ENCODE measurements at places on chromosomes 16 and 17.

- no peak for DNase-seq
These were observed 14.7 kb downstream of the LRRC75A start for GRCh38 chr17:16477255-16477654.

- DNase-seq = no peak
These were observed 12.4 kb upstream of the SUPT4H1 start for GRCh38 chr17:58364270-58364942.

DNA sequence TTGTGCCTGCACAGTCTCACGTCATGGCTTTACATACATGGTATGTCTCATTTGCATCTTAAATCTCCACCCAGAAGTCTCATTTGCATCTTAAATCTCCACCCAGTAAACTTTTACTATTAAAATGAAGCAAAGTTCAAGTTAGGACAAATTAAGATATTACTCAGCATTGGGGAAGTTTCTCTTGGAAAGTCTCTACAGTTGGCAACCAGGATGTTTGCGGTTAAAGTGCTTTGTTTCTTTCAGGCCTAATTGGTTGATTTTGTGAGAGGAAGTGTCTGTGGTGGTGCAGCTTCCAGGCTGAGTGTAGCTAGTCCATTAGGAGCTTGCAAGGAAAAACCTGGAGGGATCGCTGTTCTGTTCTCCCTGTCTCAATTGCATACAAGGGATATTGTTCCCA, 1373.3 kb upstream of the GOT2 start:
- DNase-seq = no peak

DNA sequence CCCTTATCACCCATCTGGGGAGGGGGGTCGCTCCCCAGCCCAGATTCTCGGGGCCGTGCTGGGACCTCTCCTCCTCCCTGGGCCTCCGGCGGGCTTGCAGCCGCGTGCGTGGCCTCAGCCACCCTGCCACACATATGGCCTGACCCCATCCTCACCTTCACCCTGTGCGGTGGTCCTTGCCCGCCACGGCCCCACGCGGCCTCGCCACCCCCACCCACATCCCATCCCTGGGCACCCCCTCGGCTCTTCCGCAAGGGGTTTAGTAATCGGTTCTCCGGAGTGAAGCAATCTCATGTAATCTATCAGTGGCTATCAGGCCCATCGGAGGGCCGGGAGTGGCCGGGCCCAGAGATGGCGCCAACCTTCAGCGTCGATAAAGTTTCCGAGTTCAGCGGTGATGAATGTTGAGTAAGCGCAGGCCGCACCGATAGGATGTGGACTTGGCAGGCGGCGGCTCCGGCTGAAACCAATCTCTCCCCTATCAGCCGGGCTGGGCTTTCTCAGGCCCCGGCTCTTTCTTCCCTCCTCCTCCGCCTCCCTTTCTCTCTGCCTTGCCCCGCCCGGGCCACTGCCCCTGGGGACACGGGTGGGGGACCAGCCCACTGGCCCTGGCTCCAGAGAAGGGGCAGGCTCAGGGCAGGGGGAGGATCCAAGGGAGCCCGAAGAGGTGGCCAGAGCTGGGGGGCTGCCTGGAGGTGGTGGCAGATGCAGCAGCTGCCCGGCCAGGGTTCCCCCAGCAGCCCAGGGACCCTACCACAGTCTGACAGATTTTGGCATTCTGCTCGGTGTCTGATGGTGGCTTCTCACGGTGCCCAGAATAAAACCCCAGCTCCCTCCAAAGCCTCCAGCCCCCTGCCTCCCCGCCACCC, 20.8 kb downstream of the ZFPM1 start:
- no peak for DNase-seq

- DNase-seq = no peak
These were observed 38.1 kb upstream of the PMFBP1 start for GRCh38 chr16:72210072-72210471.

GRCh38 chr16:86516623-86517003, 6.3 kb downstream of the FOXF1 start:
- DNase-seq = no peak

DNA sequence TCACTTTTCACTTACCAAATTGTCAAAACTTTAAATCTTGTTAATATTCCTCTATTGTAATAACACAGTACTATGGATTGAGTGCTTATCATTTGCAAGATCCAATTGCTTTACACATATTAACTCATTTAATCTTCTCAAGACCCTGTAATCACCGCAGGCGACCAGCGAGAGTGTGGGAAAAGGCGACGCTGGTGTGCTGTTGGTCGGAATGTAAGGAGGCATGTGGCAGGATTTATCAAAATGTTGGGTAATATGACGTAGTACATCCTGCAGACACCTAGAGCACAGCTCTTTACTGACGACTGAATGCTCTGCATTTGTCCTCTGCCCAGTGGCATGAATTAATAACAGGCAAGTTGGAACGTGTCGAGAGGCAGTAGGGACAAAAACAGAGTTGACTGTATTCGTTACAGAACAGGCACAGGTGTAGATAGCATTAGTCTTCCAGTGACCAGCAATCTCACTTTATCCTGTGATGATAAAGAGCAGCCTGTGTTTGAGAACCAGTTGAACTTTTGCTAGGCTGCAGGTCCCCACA, 80.3 kb downstream of the TNRC6C start:
- DNase-seq = no peak

- peak; percentile 47 for DNase-seq
These were observed 34.5 kb downstream of the YWHAE start for GRCh38 chr17:1365445-1366039.
